ENCODE measurements at places on chromosomes 5 and 9.

DNA sequence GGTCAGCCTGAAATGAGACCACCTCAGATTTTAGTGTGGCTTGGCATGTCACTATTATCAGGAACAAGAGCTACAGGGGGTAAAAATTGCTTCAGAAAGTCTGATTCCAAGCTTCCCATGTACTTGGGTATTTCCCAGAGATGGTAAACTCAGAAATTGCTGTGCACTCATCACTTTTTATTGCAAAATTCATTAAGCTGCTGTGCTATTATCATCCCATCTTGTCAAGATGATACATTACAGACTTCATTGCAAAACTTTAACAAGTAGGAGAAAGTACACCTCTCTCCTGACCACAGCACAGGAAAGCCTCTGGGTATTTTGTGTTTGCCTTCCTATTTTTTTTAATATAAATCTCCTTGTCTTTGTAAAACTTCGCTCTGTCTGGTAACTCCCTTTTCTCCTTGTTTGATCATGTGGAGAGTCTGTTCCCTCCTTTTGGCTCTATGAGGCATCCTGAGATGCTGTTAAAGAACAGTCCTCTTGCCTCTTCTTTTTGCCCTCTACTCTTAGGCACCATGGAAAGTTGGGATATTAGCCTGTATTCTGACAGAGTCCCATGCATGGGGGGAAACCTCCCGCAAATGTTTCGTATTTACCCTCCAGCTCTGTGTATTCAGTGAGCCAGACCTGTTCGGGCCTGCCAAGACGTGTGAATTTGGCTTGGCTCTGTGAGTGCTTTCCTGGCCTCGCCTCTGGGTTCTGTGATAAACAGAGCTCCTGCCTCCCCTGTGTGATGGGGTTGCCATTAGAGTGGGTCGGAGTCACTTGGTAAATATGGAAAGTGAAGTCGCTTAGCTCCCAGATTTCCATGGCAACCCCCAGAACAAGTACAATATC, 260.7 kb downstream of the NR3C1 start:
- DNase-seq, result peak; percentile 60

GRCh38 chr5:123119334-123119986, 30.4 kb downstream of the PRDM6 start:
- no peak for DNase-seq

DNA sequence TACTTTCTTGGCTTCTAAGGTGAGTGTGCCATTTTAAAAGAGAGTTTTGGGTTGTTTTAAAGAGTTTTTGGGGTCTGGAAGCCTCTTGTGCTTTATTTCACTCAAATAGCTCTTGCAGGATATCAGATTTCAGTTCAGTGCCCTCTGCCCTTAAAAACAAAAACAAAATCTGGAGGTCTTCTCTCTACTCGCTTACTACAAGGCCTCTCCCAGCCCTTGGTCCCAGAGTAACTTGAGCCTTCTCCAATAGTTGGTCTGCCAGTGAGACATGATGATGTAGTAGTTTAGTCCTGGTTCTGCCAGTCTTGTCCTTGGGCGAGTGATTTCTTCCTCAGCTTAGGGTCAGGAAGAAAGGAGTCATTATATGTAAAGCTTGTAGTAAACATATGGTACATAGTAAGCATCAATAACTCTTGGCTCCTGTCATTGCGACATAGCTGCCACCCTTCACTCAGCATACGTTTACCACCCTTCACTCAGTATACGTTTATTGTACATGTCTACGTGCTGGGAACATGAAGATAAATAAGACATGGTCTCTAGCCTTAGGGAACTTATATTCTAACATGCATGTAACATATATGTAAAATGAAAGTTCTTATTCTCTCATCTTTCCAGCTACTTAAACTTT, 147.6 kb downstream of the MAN2A1 start:
- no peak for DNase-seq

DNA sequence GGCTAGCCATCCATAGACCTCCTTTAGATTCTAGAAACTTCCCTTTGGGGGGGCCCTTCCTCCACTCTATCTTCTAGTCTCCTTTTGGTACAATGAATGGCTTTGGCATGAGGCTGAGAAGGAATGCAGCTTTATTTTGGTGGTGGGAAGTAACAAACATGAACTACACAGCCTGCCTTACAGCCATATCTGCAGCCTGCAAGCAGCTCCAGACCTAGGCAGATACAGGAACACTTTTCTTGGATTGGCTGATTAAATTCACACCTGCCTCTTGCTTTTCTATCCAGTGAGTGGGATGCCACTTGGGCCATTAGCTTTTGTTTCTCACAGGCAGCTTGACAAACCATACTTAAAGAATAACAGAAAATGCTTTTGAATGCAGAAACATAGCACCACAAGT, 28.2 kb downstream of the NR6A1 start:
- DNase-seq, result no peak

- DNase-seq, result no peak
These were observed 91.7 kb upstream of the ADAMTSL1 start for GRCh38 chr9:18382243-18382642.

DNA sequence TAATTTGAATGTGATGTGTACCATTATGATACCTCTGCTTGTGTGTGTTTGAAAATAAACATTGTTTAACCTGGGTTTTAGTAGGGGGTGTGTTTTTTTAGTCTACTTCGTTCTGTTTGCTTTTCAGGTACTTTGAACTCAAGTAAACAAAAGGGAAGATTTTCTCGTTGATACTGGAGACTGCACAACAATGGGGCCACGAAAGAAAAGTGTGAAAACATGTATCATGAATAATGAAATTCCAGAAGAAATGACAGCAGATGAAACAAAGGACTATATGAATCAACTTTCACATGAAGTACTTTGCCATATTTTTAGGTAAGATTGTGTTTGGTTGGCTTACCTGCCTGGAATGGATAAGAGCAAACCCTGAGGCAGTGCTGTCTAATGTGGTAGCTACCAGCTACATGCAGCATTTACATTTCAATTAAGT, 10.8 kb downstream of the FBXO38 start:
- DNase-seq, result no peak

DNA sequence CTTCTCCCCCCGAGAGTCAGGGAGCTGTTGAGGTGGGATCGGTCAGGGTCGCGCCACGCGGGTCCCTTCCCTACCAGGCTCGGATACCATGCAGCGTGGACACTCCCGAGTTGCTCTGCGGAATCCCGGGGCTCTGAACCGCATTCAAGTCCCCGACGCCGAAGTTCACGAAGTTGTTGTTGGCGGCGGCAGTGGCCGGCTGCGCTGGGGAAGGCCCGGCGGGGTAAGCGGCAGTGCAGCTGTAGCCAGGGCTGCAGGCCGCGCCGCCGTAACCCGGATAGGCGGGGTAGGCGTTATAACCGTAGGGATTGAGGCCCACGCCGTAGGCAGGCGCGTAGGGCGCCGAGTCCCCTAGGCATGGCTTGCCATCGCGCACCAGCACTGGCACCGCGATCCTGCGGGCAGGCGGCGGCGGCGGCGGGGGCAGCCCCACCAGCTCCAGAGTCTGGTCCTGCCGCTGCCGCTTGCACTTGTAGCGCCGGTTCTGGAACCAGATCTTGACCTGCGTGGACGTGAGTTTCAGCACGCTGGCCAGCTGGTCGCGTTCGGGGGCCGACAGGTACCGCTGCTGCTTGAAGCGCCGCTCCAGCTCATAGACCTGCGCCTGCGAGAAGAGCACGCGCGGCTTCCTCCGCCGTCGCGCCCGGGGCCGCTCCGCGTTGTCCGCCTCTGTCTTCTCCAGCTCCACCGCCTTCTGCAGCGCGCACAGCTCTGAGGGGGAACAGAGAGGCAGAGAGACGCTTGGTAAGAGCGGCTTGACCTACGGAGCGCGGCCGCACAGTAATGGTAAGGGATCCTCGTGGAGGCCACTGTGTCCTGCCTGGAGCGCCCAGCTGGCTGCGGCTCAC, 2.3 kb downstream of the NKX2-5 start:
- DNase-seq, result no peak

- DNase-seq, result peak; percentile 48
These were observed 720 bp downstream of the TUSC1 start for GRCh38 chr9:25677301-25678146.

DNA sequence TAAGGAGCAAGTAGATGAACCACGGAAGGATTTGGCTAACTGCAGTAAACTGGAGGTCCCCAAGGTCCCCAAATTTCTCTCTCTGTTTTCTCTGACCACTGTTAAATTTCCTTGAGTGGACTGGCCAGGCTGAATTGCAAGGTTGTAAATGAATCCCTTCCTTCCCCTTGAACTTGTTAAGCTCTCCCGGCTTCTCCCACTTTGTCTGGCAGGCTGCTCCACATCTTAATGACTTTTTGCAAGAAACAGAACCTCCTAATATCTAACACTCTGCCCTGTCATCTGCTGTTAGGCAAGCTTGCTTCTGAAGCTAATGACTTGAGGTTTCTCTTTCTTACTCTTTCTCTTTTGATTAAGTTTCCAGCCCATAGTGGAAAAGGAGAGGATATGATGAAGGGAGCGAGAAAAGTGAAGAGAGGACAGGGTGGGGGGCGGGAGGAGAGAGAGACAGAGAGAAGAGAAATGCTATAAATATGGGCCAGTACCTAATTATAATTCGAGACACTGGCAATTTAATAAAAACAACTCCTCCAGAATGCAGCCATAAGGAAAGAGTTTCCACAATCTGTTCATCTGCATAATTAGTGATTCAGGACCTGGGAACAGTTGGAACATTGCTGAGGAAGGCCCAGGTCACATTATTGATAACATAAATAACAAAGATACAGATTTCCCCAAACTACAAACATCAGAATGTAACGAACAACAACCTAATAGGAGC, 437.3 kb upstream of the MPDZ start:
- DNase-seq, result no peak

DNA sequence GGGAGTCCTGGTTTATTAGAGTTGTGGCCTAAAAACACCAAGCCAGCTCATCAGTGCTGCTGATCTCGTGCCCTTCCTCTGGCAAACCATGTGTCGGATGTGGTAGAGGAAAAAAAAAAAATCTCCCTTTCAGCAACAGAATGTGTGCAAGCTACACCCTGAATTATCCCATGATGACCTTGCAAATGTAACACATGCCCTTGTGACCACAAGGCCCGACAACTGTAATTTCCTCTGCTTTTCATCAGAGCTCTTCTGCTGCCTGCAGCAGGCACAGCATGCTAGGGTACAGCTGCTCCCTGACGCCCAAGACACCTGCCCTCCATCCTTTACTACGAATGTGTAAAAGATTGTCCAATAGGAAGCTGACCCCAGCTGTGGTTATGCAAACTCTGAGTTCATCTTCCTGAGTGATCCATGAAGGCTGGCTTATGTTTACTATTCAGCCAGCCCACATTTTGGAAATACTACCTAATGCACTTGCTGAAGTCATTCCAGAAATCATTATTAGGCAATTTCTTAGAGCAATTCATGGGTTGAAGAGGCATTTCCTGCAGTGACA, 14.6 kb upstream of the BNC2 start:
- DNase-seq, result no peak

- DNase-seq, result no peak
These were observed 7.7 kb upstream of the HAVCR2 start for GRCh38 chr5:157116483-157116954.

GRCh38 chr9:13607481-13608441, 328.3 kb upstream of the MPDZ start:
- DNase-seq, result no peak

DNA sequence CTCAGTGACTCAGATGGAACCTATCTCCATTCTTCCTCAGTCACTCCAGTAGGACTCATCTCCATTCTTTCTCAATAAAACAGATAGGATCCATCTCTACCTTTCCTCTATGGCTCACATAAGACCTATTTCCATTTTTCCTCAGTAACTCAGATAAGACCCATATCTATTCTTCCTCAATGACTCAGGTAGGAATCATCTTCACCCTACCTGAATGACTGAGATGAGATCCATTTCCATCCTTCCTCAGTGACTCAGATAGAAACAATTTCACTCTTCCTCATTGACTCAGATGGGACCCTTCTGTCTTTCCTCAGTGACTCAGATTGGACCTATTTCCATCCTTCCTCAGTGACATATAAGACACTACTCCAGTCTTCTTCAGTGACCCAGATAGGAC, 165.1 kb downstream of the FBXO4 start:
- no peak for DNase-seq

DNA sequence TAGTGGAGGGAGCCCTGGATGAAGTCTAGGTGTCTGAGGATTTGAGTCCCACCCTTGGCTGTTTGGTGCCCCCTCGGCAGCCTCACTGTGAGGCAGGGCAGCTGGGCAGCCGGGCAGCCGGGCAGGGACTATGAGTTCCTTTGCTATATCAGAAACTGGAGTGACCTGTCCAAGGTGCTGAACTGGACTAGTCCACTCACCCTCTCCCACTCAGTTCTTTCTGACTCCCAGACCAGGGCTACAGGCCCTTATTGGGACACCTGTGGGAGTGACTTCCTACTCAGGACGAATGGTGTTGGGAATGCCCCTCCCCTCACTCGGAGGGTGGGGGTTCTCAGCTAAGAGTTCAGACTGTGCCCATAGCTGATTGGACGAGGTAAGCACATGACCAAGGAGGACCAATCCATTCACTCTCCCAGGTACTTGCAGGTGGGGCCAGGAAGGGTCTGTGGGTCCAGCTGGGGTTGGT, 34.1 kb upstream of the RAPGEF1 start:
- DNase-seq, result no peak

DNA sequence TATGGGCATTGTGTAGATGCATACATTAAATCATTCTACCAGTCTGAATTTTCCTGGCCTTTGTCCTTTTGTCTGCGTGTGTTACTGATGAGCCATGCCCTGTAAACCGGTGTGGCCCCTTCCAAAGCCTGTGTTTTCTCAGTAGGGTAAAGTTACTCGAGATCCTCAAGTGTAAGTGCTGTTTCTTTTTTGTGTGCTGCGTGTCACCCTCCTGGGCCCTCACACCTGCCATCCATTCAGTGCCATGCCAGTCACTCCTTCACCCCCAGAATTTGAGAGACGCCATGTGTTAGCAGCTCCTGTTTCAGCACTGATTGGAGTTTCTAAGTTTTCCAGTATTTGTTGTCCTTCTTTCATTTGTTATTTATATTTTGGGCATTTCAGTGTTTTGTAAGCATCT, 288.2 kb downstream of the FANCC start:
- DNase-seq, result no peak

DNA sequence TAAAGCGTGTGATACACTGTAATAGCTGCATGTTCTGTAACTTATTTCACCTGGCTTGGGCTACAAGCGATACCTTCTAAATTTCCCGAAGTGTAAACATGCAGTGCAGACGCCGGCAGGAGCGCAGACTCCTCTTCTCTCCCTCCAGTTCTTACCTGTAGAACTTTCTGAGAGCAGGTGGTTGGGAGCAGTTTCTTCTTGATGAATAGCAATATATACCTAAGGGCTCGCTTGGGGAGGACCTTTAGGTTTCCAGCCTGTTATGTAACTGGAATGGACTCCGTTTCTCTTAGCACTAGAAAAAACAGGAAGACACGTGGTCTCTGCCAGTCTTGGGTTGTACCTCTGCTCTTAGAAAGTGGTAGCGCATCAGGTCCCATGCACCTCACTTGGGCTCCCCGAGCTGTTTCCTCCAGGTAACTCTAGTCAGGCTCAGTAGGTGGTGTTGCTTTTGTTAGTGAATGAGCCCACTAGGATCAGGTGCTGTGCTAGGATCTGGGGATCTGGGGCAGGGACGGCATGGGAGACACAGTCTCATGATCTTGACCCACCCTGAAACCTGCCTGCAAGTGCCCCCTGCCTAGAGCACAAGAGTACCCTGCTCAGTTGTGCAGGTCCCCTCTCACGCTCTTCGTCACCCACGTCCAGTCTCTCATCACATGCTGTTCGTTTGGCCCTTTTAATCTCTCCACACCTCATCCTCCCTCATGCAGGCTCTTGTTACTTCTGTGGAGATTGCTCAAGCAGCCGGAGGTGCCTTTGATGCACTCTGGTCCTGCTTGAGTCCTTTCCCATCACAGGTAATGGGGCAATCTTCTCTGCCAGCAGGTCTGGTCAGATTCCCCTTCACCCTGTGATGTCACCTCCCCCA, 2.8 kb downstream of the TENT4A start:
- no peak for DNase-seq

- DNase-seq, result peak; percentile 38
These were observed 171.3 kb downstream of the GDNF start for GRCh38 chr5:37668524-37669047.
